ENCODE measurements at places on chromosomes 12 and 14. TPM values are rescaled to one million over a fixed set of nuclear protein-coding genes. Genes with fewer than 3 reads are reported as not detected.

DNA sequence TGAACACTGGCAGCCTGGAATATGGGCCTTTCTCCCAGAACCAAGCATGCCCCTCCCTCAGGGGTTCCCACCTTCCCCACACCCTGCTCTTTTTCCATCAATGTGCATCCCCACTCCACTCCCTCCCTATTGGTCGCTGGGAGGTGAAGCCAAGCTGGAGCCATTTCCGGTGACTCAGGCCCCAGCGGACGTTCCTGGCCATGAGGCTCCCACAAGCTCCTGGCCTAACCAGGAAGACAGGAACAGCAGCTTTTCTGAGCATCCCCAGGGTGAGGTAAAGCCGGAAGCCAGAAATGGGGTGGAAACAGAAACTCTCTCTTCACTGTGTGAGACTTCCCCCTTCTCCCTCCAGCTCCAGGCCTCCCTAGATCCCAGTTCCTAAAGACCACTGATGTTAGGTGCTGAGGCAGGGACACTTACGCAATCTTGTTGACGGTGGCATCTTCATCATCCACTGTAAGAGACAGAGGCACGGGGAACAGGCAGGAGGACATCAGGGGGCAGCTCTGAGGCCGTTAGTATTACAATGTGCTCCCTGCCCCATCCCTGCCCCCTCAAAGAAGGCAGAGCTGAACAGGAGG lies 5.1 kb downstream of the LMBR1L start:
- no peak for DNase-seq

DNA sequence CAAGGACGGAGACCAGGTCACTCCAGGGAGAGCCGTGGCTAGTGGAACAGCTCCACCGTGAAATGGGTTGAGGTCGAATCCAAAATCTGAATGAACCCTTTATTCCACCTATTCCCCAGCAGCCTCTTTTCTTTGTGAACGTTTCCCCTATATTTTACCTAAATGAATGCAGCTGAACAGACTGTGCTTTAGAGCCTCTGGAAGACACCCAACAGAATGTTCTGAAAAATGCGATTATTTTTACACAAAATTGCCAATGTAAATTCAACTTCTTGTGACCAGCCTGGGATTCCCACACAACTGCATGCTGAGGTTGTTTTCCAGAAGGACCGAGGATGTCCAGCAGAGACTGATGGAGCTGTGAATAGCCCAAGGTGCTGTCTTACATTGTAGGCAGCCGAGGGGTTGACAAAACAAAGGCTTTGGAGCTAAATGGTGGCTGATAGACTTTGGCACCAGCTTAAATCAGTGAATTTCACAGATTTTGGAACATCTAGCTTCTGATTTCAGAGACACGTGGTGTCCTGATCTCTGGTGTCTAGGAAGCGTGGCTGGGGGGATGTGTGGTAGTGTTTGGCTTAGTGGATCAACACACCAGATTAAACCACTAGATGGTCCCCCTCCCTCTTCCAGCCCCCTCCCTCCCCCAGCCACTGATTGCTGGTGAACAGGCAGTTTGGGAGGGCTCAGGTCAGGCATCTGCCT lies 150.4 kb downstream of the ZNF664 start:
- no peak for DNase-seq

DNA sequence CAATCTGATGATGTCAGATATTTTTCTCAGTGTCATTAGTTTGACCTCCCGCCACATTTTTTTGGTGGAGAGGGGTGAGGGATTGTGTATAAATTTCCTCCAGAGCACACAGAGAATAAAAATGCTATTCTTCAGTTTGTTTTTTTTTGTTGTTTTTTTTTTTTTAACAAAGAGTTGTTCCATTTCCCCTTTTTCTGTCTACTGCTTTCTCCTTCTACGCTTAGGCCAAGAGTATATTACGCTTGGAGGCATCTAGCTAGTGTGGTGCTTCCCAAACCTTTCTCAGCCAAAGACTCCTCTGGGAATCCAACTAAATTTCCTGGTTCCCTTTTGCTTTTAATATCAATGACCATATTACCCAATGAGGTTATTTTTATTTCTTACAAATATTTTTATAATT lies 465.6 kb downstream of the ZFP36L1 start:
- no peak for DNase-seq

DNA sequence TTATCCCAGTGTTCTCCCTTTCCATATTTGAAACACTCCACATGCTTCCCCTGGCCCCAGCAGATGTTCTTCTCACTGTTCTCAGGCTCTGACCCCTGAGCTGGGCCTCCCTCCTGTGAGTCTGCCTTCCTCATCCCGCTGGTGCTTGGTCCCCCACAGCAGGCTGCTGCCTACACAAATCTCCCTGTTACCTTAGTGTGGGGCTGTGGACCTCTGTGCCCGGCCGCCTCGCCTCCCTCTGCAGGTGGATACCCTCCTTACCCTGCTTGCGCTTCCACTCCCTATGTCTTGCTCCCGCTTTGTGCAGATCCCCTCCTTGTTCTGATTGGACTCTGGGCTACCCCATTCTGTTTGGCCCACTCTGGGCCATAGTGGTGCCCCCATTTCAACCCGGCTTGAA lies 6.9 kb downstream of the DERA start:
- no peak for DNase-seq

ETFBKMT gene
- 2.8 TPM for total RNA-seq

GRCh38 chr14:58200480-58200841 lies 512 bp downstream of the ACTR10 start:
- DNase-seq, result no peak

- DNase-seq, result peak; percentile 61
These were observed 592 bp downstream of the KRT7 start for GRCh38 chr12:52233462-52234207.

- DNase-seq, result no peak
These were observed 4.7 kb downstream of the LRIG3 start for GRCh38 chr12:58915634-58916033.

Data from upper lobe of right lung (tissue), 1 donor.